Stimulated activated CD4-positive, alpha-beta T cell treated with anti-CD3 and anti-CD28 coated beads, TNF-alpha, amount 100 ng/mL, for 24 hours (primary cell): ENCODE measurements at places on chromosomes 4 and X.

- DNase-seq: no peak
Observed at GRCh38 chrX:16807976-16808542, 21.8 kb downstream of the TXLNG start.

GRCh38 chr4:71827826-71828225 is 43.9 kb upstream of the GC start:
- no peak for DNase-seq

GRCh38 chrX:28188526-28188925 is 207.3 kb upstream of the DCAF8L1 start:
- DNase-seq: no peak

DNA sequence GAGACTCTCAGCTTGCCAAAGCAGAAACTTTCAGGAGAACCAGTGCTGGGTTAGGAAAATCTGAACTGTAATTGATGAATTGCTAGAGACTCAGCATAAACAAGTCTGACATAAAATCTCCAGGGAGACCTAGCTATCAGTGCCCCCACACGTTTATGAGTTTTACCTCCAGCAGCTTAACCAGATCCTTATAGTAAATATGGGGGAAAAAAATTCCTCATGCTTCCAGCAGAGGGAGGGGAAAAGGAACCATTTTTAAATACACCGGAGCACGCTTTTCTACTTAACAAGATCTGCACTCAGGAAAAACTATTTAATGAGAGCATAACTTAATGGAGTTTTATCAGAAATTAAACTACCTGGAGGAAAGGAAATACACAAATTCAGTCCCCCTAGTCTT is 1040.7 kb upstream of the INTU start:
- no peak for DNase-seq

GRCh38 chrX:23727206-23727605 is 15.9 kb downstream of the ACOT9 start:
- DNase-seq: no peak

GRCh38 chr4:1116838-1117237 is 3.5 kb upstream of the RNF212 start:
- no peak for DNase-seq

- DNase-seq: no peak
Observed at GRCh38 chr4:156969101-156969500, 2.5 kb downstream of the PDGFC start.

DNA sequence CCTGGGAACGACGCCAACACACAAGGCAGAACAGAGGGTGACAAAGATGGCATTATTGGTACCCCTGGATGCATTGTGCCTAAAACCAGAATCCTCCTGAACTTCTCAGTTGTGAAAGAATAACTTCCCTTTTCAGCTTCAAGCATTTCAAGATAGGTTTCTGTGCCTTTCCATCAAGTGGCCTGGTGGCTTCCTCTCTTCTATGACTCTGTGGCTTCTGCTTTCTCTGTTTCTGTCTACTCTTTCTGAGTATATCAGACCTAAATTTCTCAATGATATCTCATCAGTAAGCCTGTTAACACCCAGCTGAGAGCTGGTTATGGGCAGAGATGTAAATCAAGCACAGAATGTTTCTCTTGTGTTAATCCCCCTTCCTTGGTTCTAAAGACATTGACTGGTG is 21.4 kb upstream of the FAM9B start:
- no peak for DNase-seq

GRCh38 chr4:26815706-26816105 is 44.9 kb upstream of the STIM2 start:
- DNase-seq: no peak

GRCh38 chr4:109972786-109973528 is 60.3 kb downstream of the EGF start:
- no peak for DNase-seq

DNA sequence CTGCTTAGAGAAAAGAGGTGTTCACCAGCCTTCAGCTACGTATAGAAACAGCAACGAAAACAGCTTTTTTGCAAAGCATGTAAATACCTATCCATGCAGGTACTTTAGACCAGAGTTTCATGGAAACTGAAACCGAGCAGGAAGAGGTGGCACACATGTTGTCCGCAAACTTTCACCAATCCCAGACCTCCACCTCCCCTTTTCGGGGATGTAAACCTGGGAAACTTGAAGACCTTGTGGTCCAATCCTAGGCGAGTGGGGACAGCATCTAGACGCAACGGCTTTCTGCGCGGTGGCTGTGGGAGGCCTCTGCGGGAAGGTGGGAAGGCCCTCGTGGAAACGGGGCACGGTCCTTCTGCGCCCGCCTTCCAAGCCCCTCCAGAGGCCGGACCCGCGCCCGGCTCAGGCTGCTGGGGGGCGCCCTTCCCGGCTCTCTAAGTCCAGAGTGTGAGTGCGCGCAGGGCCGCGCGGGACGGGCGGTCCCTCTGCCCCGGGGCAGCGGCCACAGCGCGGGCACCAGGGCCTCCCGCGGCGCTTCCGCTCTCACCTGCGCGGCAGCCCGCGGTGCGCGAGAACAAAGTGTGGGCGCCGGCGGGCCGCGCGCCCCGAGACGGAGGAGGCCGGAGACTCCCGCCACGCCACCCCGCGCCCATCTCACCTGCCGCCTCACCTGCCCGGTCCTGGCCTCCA is 830 bp upstream of the SHROOM2 start:
- no peak for DNase-seq

GRCh38 chr4:24141836-24142235 is 252.0 kb upstream of the PPARGC1A start:
- no peak for DNase-seq

DNA sequence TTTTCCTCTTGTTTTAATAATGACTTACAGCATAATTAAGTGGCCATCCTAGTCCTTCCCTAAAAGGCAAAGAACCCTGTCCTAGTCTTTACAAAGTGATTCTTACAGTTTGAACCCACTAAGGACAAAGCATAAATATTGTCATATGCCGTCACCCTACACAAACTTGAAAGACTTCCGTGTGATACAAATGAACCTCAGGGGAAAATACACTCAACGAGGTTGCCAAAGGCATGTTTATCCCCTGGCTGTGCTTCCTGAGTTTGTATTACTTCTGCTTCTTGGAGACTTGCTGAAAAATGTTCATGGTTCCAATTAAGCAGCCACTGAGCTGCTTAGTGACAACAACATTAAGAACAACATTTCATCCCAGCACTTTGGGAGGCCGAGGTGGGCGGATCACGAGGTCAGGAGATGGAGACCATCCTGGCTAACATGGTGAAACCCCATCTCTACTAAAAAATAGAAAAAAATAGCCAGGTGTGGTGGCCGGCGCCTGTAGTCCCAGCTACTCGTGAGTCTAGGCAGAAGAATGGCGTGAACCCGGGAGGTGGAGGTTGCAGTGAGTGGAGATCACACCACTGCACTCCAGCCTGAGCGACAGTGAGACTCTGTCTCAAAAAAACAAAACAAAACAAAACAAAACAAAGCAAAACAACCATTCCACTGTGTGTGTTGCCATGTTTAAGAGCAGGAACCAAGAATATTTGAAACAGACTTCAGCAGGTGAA is 16.2 kb downstream of the RASSF6 start:
- no peak for DNase-seq

DNA sequence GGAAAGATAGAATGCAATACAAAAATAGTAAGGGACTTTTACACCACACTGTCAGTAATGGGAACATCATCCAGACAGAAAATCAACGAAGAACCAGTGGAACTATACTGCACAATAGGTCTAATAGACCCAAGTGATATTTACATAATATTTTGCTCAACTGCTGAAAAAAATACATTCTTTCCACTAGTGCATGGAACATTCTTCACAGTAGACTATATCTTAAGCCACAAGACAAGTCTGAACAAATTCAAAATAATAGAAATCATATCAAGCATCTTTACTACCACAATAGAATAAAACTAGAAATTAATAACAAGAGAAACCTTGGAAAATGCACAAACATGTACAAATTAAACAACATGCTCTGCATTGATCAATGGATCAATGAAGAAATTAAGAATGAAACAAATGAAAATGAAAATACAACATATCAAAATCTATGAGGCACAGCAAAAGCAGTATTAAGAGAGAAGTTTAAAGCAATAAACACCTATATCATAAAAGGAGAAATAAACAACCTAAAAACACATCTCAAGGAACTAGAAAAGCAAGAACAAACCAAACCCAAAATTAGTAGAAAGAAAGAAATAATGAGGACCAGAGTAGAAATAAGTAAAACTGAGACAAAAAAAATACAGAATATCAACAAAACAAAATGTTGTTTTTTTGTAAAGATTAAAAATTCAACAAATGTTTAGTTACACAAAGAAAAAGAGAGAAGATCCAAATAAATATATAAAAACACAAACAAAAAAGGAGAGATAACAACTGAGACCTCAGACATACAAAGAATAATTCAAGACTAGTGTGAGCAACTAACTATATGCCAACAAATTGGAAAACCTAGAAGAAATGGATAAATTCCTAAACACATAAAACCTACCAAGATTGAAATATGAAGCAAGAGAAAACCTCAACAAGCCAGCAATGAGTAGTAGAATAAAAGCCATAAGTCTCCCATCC is 51.5 kb upstream of the ANTXR2 start:
- no peak for DNase-seq

DNA sequence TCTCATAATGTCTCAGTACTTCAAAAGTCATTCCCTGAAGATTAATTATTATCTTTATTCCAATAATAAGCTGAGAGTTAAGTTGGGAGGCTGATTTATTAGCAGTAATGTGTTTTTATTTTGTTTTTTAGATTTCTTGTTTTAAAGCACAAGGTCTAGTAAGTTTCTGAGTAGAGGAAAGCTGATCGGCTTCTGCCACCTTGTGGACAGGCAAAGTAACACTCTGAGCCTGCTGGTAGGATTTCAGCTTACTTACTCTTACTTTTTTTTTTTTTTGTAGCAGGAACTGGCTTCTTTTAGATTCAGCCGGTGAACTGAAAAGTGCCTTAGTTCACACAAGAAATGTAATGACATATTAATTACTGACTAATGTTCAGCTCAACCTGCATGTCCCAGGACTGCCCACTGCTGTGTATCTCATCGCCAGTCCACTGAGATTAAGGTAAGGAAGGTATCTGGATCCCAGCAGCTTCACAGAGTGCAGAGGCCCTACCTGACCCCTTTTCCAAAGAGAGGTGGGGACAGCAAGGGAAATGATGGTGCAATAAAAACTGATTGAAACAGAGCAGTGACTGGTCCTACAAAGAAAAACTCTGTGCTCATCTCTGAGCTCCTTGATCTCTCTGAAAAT is 126.5 kb downstream of the ADGRA3 start:
- DNase-seq: no peak

- DNase-seq: no peak
Observed at GRCh38 chr4:170229006-170229405, 139.2 kb upstream of the AADAT start.

DNA sequence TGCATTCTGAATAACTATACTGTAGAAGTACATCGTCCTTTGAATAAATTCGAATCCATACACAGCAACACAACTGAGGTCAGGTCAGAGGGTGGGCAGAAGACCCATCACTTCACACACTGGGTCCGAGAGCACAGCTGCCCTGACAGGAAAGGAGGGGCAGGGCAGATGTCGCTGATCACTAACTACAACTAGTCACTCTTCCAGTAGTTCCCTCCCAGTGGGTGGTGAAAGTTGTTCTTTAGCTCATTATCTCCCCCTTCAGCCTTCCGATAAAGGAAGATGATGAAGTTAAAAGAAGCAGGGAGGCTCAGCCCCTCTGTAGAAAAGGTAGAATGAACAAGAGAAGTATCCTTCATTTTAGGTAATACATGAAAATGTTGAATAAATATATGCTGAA is 278.9 kb downstream of the INPP4B start:
- DNase-seq: peak; percentile 38

GRCh38 chr4:81606801-81607501 is 135.2 kb upstream of the RASGEF1B start:
- no peak for DNase-seq

DNA sequence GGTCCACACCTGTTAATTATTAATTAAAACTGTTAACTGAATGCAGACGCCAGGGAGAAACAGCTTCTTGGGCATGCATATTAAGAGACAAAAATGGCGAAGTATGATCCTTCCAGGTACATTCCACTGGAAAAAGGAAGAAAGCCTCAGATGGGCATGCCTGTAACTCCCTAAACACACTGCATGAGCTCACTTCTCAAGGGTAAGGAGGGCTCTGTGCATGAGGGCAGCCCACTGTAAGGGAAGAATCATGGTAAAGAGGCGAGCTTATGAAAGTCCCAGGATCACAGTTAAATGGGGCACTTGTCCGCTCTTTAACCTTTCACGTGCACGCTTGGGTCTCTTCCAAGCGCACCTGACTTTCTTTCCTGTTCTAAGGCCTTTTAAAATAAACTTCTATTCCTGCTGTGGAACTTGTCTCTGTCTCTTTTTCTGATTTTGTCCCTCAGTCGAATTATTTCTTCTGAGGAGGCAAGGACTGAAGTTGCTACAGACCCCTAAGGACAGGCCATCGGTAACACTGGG is 321.7 kb downstream of the PPP1R2C start:
- no peak for DNase-seq

- DNase-seq: no peak
Observed at GRCh38 chrX:136227948-136228838, 23.0 kb downstream of the MAP7D3 start.

DNA sequence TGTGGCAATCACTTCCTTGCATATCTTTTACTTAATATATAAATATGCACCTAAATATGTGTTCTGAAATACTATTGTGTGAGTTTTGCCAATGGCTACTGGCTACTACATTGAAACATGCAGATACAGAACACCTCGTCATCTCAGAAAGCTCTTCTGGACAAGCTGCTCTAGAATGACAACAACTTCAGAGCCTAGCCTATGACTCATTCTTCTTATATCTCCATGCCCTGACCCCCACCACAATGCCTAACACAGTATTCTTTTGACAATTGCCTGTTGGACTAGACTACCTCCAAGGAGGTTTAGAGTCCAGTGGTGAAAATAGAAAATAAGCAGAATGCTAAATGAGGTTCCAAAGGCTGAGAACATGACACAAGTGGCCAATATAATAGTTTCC is 17.6 kb upstream of the DMP1 start:
- no peak for DNase-seq

DNA sequence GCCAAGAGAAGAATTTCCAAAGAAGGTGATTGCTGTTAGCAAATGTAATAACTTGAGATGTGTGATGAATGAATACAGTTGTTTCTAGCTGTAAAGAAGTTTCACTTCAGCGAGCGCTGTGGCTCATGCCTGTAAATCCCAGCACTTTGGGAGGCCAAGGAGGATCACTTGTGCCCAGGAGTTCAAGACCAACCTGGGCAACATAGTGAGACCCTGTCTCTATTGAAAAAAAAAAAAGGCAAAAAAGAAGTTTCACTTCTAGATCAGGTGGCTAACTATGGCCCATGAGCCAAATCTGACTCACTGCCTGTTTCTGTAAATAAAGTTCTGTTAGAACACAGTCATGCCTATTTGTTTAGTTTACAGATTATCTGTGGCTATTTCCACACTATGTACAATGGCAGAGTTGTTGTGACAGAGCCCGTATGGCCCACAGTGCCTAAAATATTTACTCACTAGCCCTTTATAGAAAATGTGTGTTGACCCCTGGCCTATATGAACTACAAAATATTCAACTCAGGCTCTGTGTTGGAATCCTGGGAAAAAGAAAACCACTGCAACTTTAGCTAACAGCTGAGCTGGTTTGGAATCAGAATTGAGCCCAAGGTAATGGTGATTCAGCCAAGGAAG is 54.1 kb upstream of the PRPS1 start:
- no peak for DNase-seq
